ENCODE measurements at places on chromosomes 7 and 10.

DNA sequence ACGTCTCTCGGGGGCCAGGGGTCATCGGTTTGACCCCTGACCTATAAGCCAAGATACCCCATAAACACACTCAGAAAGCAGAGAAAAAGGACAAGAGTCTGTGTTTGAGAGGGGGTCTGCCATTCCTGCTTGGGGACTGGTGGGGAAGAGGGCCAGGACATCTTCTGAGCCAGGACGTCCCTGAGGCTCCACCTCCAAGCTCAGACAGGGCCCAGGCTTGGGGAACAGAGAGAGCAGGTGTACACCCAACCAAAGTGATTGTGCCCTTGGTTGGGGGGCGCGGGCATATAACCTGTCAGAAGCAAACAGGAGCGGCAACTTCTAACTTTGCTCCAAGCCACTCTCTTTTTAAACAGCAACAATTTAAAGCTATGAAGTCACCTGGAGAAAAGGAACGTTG lies 33.9 kb upstream of the PPIF start:
- no peak for DNase-seq

DNA sequence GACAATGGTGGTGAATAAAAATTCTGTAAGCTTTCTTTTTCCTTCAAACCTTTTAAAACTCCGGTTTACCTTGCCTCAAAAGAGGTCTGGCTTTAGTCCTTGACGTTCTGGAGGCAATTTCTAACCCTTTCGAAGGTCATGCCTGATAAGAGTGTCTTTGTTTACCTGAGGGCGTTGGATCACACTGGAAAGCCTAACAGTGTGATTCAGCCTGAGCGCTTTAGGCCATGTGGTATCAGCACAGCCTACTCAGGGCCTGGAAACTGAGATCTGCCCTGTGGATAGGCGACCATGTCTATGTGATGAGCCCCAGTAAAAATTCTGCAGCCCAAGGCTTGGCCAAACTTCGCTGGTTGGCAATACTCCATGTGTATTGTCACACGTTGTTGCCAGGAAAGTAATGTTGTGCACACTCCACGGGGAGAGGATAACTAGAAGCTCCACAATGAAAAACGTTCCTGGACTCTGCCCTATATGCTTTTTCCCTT lies 10.7 kb downstream of the CCDC6 start:
- DNase-seq, result no peak

GRCh38 chr7:87833130-87833529 lies 43.0 kb downstream of the SLC25A40 start:
- DNase-seq, result no peak

DNA sequence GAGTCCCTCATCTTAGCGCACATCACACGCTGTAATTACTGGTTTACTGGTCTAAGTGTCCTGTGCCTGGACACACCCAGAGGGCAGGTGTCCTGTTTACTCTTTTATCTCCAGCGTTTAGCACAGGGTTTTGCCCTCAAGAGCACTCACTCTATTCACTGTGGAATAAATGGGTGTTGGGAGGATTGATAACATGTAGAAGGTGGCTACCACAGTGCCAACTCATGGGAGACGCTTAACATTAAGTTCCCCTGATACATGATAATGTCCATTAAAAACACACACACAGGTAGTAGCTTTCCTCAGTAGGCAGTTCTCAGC lies 96.1 kb upstream of the EFCAB10 start:
- DNase-seq, result no peak

DNA sequence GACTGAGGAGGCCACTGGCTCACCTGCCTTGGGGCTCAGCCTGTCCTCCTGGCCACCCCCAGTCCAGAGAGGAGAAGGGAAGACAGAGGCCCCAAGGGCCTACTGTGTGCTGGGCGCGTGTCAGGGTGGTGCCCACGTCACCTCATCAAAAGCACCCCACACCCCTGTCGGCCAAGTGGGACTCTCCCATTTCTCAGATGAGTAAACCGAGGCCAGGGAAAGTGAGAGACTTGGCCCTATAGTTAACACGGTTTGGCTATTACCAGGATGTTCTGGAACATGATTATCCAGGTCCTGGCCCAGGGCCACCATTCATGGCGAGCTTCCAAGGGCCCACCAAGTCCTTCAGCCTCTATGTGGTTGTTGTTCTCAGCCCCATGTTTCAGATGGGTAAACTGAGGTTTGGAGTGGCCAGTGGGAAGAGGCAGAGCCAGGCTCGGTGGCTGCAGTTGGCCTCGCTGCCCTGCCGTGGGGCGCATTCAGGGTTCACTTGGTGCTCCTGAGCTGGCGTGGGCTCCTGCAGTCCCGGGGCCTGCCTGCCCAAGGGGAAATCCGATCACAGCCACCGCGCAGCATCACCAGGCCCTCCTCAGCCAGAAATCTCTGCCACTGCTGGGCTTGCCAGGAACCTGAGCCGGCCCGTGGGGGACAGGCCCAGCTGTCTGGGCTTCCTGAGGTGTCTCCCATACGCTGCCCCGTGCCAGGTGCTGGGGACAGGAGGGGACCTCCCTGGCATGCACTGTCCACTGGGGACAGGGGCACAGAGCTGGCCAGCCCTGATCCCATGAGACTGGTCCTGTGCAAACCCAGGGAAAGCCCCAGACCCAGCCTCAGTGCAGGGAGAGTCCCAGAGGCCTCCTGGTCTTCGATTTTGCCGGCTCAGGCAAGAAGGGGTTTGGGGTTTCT lies 117.7 kb upstream of the TNRC18 start:
- DNase-seq, result no peak

- DNase-seq, result peak; percentile 50
These were observed at the start of gene HOXA4 for GRCh38 chr7:27130540-27131389. HOXA4 (minus strand) TSS chr7:27130757; CDS start chr7:27130733, 24 bp downstream.

DNA sequence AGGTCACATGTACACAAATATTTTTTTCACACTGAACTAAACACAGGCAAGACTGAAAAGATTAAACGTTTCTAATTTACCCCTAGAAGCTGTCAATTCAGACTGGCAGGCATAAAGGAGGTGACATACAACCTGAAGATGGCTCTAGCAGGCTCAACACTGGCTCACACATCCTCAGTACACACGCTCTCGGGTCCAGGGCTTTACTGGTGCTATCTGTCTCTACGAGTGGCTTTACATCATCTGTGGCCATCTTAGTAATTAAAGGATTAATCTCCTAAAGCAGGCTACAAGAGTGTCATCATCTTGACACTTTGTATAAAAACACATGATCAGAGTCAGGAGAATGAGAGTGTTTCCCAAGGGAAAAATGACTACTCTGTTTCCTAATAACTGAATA lies 57.3 kb downstream of the COPG2 start:
- DNase-seq, result no peak

DNA sequence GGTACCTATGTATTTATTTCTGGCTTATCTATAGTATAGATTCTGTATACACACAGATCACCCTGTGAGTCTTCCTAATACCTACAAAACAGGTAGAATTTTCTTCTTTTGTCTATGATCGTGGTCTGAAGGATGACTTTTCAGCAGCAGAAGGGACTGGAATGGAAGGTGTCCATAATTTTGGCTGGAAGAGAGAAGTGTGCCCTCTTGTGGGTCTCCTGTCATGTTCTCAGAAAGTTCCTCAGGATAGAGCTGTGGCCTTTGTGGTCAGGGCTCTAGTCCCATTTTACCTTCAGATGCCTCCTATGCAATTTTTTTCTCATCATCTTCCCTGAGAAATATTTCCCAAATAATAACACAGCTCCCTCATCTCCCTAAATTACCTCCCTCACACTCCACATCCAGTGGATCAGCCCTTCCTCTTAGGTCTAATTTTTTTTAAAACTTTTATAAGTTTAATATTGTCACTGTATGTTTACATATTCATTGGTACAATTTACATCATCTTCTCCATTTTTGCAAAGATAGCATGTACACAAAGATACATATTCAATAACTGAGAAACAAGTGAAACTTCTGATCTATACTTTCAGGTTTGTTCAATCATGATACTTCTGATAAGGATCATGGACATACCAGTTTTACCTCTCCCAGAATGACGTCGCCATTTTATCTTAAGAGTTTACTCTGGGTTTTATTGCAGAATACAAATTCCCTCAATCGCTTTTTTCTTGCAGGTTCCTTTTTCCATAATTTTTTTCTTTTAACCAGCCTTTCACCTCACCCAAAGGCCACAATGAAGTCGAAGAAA lies 112.7 kb downstream of the REEP3 start:
- DNase-seq, result no peak

DNA sequence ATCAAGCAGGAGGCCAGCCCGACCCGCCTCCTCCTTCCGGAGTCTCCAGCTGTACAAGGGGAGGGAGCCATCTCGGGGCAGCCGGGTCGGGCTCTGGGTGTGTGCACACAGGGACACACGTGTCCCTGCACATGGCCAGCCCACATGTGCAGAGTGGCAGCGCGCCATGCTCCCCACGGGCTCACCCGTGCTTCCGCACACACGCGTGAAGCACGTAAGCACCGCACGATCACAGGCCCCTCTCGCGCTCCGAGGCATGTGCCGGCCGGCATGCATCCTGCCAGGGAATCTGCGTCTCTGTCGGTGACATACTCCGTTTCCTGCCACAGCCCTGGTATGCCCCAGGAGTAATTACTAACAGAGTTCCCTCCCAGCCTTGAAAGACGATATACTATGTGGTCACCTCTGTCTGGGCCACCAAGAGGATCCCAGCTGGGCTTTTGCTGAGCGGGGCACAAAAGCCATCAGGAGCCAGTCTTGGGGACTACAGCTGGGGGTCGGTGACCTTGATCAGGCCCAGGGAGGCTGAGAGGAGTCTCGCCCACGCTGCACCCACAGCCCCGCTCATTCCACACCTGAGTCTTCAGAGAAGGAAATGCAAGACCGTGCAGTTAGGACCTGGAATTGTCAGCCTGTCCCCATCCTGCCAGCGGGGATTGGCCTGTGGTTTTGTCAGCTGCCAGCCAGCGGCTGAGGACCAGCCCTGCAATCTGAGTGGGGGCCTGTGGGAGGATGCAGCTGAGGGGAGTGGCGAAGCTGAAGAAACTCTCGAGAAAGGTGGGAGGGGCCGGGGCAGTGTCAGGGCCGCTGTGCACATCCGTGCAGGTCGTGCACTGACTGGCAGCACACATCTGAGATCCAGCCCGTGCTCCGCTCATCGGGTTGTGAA lies 11.0 kb upstream of the LFNG start:
- no peak for DNase-seq

DNA sequence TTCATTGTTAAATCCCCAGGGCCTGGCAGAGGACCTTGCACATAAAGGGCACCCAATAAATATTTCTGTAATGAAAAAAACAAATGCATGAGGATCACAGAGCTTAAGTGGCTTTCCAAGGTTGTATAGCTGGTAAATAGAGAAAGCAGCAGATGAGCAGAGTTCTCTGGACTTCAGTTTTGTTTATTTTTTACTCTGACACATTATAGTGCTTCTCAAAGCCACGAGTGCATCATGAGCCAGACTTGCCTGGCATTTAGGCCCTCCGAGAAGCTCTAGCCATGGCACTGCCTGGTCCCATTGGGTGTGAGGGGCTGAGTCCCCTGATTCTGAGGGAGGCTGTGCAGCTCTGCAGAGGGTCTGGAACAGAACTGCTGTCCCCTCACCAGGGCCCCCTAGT lies 87.2 kb upstream of the ZNF32 start:
- no peak for DNase-seq

GRCh38 chr7:20264623-20265022 lies 47.4 kb upstream of the MACC1 start:
- no peak for DNase-seq

DNA sequence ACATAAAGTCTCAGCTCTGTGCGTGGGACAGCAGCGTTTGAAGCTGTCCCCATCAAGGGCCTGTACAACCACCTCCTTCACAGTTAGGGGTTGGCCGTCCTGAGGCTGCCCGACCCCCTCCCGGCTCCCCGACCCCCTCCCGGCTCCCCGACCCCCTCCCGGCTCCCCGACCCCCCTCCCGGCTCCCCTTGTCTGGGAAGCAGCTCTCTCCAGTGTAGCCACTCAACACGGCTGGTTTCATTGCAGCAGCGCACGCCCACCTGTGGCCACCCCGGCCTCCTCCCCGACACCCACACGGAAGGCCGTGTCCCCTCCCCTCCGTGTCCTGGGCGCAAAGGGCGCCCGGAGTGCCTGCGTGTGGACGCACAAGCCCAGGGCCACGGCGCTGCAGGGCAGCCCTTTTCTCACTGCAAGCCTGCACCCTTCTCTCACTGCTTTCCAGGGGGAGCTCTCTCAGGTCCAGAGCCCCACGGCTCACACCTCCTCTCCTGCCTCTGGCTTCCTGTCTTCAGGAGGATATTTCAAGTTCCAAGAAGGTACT lies 20.9 kb upstream of the FAM20C start:
- DNase-seq, result no peak

- no peak for DNase-seq
These were observed 2.7 kb downstream of the CUL1 start for GRCh38 chr7:148701414-148701813.

- no peak for DNase-seq
These were observed 13.9 kb downstream of the SND1 start for GRCh38 chr7:127665922-127666321.

DNA sequence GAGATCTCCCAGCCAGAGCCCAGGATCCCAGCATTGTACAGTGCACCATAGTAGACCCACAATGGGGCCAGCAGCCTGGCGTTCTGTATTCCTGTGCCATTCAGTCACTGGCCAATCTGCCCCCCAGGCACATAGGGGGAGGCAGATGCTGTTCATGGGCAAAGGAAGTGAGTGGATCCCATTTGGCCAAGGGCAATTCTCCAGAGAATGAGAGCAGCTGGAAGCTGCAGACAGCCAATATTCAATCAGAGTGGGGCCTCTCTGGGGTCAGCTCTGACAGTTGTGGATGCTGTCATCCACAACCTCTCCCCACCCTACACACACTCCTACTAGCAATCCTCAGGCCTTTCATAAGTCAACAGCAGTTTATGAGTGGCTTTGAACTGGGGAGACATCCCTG lies 17.5 kb downstream of the STEAP1B start:
- no peak for DNase-seq

GRCh38 chr10:22253580-22253882 lies 35.7 kb upstream of the EBLN1 start:
- no peak for DNase-seq

DNA sequence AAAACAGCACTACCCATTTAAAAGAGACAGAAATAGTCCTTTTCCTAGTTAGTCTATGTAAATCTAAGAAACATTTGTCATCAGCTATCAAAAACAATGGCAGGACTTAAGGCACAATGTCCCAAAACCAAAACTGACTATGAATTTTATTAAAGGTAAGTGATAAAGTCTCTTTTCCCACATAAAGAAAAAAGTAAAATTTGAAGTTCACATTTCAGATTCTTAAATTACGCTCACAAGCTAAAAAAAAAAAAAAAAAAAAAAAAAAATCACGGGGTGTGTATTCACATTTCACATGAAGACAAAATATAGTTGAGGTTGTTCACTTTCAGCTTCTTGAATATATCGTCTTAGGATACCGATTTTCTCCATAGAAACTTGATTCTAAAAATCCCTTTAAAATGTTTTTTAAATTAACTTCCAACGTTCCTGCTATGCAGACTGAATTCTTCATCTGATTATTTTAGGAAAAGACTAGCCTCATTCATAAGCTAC lies 1.6 kb downstream of the P4HA1 start:
- DNase-seq, result no peak

DNA sequence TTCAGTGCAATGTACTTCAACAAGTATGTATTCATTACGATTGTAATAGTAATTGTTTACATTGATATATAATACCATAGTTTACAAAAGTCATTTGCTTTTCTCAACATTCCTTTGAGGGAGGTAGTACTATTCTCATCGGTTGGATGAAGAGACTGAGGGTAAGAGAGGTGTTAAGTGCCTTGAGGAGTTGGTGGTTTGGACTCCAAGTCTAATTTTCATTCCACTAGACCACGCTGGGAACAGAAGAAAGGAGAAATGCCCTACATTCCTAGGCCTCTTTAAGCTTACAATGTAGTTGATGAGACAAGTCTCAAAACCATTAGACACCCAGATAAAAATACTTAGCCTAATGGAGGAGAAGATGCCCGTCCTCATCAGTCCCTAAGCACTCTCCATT lies 28.6 kb downstream of the CDK1 start:
- no peak for DNase-seq

- no peak for DNase-seq
These were observed 334.7 kb upstream of the CHRM2 start for GRCh38 chr7:136533732-136534131.

Data from stimulated activated CD4-positive, alpha-beta T cell treated with anti-CD3 and anti-CD28 coated beads, TNF-alpha, amount 100 ng/mL, for 4 hours (primary cell).